ENCODE measurements at places on chromosomes 5 and 9. TPM values are rescaled to one million over a fixed set of nuclear protein-coding genes. Genes with fewer than 3 reads are reported as not detected.

The NUTM2F gene
- total RNA-seq = 0.07 TPM

The PCDHB11 gene
- total RNA-seq = not detected

The SLCO6A1 gene
- total RNA-seq = not detected

The FOXD1 gene
- 0.04 TPM for total RNA-seq

The ADAMTS12 gene
- total RNA-seq = not detected

The PLPP7 gene
- total RNA-seq = 1.2 TPM

The DRD1 gene
- not detected for total RNA-seq

DNA sequence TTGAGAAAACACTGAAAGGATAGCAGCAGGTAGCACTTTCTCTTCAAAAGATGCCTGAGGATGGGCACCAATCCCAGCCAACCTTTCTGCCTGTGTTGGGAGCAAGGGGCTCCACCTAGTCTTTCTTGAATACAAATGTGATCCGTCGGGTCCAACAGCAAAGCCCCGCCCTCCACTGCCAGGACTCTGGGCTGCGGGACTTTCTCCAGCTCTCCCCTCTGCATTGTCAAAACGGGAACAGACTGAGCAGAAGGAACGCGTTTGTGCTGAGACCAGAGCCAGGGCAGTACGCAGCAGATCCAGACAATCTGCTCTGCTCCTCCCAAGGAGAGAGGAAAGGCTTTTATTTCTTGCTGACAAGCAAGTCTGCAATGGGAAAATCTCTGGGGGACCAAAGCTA lies 139.7 kb downstream of the SEC61B start:
- 0 out of 2 replicates have a peak, but pooled peaks cover 4% of the 10 kb centered on the region for H3K4me1 ChIP-seq
- H3K27ac ChIP-seq = no peak overlapping the region
- H3K36me3 ChIP-seq = no peaks in the 10 kb centered on the region
- peaks cover 13% of the 10 kb centered on the region for H3K27me3 ChIP-seq
- no peak overlapping the region for H3K4me3 ChIP-seq

- no peaks in the 10 kb centered on the region for H3K36me3 ChIP-seq
- no peak for DNase-seq
- no peaks in the 10 kb centered on the region for H3K27me3 ChIP-seq
- H3K27ac ChIP-seq = no peak overlapping the region
- H3K4me1 ChIP-seq = no peaks in the 10 kb centered on the region
Measured at GRCh38 chr5:57277085-57277484, 103.2 kb downstream of the GPBP1 start.

- DNase-seq = no peak
- no peaks in the 10 kb centered on the region for H3K27me3 ChIP-seq
- no peak overlapping the region for H3K4me3 ChIP-seq
- H3K36me3 ChIP-seq = peaks cover 36% of the 10 kb centered on the region
- H3K27ac ChIP-seq = no peak overlapping the region
- H3K4me1 ChIP-seq = no peaks in the 10 kb centered on the region
Measured at GRCh38 chr9:37918665-37919170, 14.8 kb upstream of the SLC25A51 start.

GRCh38 chr5:74433896-74434829 lies 206.4 kb downstream of the ENC1 start:
- H3K4me3 ChIP-seq = no peak overlapping the region
- no peaks in the 10 kb centered on the region for H3K36me3 ChIP-seq
- no peaks in the 10 kb centered on the region for H3K27me3 ChIP-seq
- H3K27ac ChIP-seq = no peak overlapping the region
- no peak for DNase-seq

GRCh38 chr9:107548298-107549142 lies 59.0 kb upstream of the KLF4 start:
- DNase-seq = peak; percentile 29
- no peak overlapping the region for H3K4me3 ChIP-seq
- H3K27ac ChIP-seq = no peak overlapping the region

DNA sequence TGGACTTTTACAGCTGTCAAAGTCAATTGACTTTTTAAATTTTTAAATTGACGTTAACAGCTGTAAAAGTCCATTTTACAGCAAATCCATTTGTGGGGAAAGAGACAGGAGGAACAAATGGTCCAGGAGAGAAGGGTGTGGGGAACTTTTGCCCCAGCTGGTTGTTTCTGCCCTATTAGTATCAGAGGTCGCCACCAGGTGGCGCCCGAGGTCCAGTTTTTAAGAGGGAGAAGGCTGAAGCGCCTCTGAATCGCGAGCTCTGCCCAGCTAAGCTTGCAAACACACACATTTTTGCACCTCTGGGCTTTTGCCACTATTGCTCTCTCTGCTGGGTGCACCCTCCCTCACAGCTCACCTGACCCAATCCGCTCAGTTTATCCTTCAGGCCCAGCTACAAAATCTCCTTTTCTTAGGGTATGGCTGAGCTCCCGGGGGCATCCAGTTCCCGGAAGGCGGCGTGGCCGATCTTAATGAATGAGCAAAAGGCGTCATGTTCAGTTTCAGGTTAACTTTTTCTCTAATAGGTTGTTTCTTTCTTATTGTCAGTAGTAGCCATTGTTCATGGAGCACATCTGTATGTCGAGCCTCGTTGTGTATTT lies 6.3 kb upstream of the TTLL11 start:
- H3K27me3 ChIP-seq = peaks cover 13% of the 10 kb centered on the region
- H3K4me3 ChIP-seq = no peak overlapping the region
- H3K4me1 ChIP-seq = peaks cover 23% of the 10 kb centered on the region
- H3K27ac ChIP-seq = no peak overlapping the region

- no peak overlapping the region for H3K27ac ChIP-seq
- no peak overlapping the region for H3K4me3 ChIP-seq
- no peak for DNase-seq
Measured at GRCh38 chr5:73528248-73528647, 30.0 kb downstream of the BTF3 start.

GRCh38 chr5:10602031-10602806 lies 38.3 kb downstream of the ANKRD33B start:
- H3K4me3 ChIP-seq = no peak overlapping the region
- peaks cover 15% of the 10 kb centered on the region for H3K4me1 ChIP-seq
- no peak for DNase-seq
- H3K27me3 ChIP-seq = no peaks in the 10 kb centered on the region
- H3K27ac ChIP-seq = no peak overlapping the region
- H3K36me3 ChIP-seq = no peaks in the 10 kb centered on the region

GRCh38 chr9:105716146-105716545 lies 21.8 kb downstream of the TMEM38B start:
- H3K4me3 ChIP-seq = no peak overlapping the region
- no peaks in the 10 kb centered on the region for H3K4me1 ChIP-seq
- H3K36me3 ChIP-seq = no peaks in the 10 kb centered on the region
- no peaks in the 10 kb centered on the region for H3K27me3 ChIP-seq

GRCh38 chr9:93813221-93814076 lies 141.7 kb downstream of the BARX1 start:
- no peak overlapping the region for H3K4me3 ChIP-seq
- H3K27me3 ChIP-seq = no peaks in the 10 kb centered on the region
- DNase-seq = no peak
- no peaks in the 10 kb centered on the region for H3K36me3 ChIP-seq
- no peak overlapping the region for H3K27ac ChIP-seq

- no peak overlapping the region for H3K27ac ChIP-seq
- H3K4me3 ChIP-seq = no peak overlapping the region
- no peaks in the 10 kb centered on the region for H3K27me3 ChIP-seq
- DNase-seq = no peak
Measured at GRCh38 chr5:89343666-89344065, 460.7 kb upstream of the MEF2C start.

DNA sequence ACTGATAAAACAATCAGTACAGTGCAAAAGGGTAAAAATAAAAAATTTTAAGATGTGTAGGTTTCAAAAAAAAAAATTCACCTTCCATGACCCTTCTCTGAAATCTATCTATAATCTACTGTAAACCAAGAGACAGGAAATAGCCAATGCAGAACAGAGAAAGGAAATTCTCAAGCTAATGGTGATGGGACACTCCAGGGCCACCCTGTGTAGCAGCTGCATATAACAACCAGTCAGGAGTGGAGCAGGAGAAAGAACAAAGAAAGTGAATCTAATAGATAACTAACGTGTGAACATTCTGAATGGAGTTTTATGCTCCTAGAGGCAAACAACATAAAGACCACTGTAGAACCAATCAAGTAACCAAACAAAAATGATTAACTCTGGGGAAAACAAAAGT lies 16.6 kb downstream of the SPTLC1 start:
- peaks cover 1% of the 10 kb centered on the region for H3K36me3 ChIP-seq
- no peak overlapping the region for H3K4me3 ChIP-seq

DNA sequence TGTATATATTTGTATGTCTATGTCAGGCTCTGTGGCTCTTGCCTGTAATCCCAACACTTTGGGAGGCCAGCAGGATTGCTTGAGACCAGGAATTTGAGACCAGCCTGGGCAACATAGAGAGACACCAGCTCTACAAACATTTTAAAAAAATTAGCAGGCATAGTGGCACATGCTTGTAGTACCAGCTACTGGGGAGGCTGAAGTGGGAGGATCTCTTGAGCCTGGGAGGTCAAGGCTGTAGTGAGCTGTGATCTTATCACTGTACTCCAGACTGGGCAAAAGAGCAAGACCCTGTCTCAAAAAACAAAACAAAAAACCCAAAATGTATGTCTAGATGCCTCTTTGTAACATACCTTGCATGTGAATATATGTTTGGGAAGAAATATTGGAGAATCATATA lies 15.8 kb downstream of the ARRDC3 start:
- no peak overlapping the region for H3K27ac ChIP-seq
- no peaks in the 10 kb centered on the region for H3K27me3 ChIP-seq
- H3K4me3 ChIP-seq = no peak overlapping the region
- no peak for DNase-seq
- peaks cover 22% of the 10 kb centered on the region for H3K36me3 ChIP-seq

GRCh38 chr5:53965459-53965858 lies 344.9 kb downstream of the ARL15 start:
- H3K36me3 ChIP-seq = no peaks in the 10 kb centered on the region
- no peaks in the 10 kb centered on the region for H3K4me1 ChIP-seq
- no peak overlapping the region for H3K4me3 ChIP-seq
- H3K27ac ChIP-seq = no peak overlapping the region
- no peak for DNase-seq
- H3K27me3 ChIP-seq = no peaks in the 10 kb centered on the region

DNA sequence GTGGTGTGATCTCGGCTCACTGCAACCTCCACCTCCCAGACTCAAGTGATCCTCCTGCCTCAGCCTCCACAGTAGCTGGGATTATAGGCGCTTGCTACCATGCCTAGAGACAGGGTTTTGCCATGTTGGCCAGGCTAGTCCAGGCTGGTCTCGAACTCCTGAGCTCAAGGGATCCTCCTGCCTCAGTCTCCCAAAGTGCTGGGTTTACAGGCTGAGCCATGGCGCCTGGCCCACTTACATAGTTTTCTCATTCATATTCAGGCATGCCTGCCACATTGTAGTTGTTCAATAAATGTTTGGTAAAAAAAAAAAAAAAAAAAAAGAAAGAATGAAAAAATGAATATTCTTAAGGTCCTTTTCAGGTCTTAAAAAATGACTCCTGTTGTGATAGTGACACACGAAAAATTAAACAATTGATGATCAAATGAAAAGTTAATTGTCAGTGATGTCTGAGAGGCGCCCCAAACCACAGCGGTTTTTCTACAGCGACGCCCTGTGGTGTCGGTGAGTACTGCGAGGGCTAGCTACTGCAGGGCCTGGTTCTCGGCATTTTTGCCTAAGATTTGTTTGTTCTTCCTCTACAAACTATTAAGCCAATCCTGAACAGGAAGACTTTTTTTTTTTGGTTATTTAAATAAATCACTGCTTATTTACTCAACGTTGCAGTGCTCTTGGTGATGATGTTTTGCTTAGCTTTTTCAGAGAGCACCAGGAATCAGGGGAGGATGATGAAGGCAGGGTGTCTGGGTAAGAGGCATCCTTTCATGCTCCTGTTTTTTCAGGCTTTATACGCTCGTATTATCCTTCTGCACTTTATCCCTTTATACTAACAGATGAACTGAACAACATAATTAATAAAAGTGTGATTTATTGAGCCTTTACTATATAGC lies 67.0 kb upstream of the DPYSL3 start:
- H3K27me3 ChIP-seq = no peaks in the 10 kb centered on the region
- H3K4me3 ChIP-seq = no peak overlapping the region
- H3K36me3 ChIP-seq = no peaks in the 10 kb centered on the region

DNA sequence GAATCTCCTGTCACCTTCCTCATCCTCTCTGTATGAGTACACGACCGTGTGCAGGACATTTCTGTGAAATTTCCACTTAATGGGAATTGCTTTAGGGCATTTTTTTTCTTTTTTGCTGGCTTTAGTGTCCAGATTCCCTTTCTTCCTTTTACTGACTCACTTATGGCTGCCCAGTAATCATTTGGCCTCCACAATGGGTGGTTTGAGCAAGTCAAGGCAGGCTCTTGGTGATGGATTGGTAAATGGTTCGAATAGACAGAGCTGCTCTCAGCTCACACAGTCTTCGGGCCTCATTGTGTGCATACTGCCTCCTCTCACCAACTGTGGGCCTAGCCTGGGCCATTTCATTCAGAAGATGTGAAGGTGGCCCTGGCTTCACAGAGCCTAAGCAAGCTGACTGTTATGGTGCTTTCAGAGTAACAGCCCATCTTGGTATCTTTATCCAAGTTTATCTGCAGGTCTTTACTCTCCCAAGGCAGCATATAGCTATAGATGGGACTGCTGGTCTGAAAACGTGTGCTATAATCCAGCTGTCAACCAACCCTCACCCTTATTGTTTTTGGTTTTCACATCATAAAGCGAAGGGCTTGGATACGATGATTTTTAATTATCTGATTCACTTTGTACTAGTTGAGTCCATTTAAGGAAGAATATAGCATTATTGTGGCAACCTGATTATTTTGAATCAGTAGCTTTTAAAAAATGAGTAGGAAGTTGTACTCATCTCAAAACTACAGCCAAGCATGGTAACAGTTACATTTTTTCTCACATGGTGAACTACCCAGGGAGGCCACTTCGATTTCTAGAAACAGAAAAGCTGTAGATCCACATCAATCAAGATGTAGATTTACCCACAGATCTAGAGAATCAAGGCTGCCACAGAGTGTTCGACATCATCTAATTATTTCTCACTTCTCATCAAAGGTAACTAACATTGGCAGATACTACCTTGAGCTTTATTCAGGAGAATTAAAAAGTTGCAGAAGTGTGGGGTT lies 50.4 kb upstream of the CKMT2 start:
- no peaks in the 10 kb centered on the region for H3K27me3 ChIP-seq
- peaks cover 9% of the 10 kb centered on the region for H3K36me3 ChIP-seq
- H3K4me1 ChIP-seq = no peaks in the 10 kb centered on the region
- no peak overlapping the region for H3K27ac ChIP-seq
- no peak overlapping the region for H3K4me3 ChIP-seq
- no peak for DNase-seq

- no peak overlapping the region for H3K4me3 ChIP-seq
- H3K27me3 ChIP-seq = no peaks in the 10 kb centered on the region
- peaks cover 4% of the 10 kb centered on the region for H3K36me3 ChIP-seq
Measured at GRCh38 chr5:172403817-172404216, 50.5 kb downstream of the SH3PXD2B start.

DNA sequence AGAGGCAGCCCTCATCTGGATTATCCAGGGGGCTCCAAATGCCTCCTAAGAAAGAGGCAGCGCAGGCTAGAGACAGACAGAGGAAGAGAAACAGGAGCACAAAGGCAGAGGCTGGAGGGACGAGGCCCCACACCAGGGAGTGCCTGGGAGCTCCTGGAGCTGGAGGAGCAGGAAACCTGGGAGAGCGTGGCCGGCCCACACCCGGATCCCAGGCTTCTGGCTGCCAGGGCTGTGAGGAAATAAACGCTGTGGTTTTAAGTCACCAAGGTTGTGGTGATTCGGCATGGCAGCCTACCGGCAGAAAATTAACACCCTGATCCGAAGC lies 165.5 kb downstream of the OLFM1 start:
- H3K27me3 ChIP-seq = peaks cover 75% of the 10 kb centered on the region
- no peak for DNase-seq
- H3K36me3 ChIP-seq = no peaks in the 10 kb centered on the region
- H3K27ac ChIP-seq = no peak overlapping the region
- H3K4me3 ChIP-seq = no peak overlapping the region
- H3K4me1 ChIP-seq = no peaks in the 10 kb centered on the region
